ENCODE measurements at places on chromosomes 5 and 9.

- DNase-seq: no peak
Observed at GRCh38 chr9:115591584-115591984, 473.6 kb upstream of the TNC start.

GRCh38 chr9:122988920-122989621 lies 44.4 kb upstream of the GPR21 start:
- no peak for DNase-seq

- DNase-seq: no peak
Observed at GRCh38 chr5:35457912-35458823, 159.5 kb upstream of the SPEF2 start.

- no peak for DNase-seq
Observed at GRCh38 chr5:58466939-58467338, 7.1 kb upstream of the PLK2 start.

GRCh38 chr5:56480078-56480704 lies 247.1 kb upstream of the ANKRD55 start:
- DNase-seq: no peak

- no peak for DNase-seq
Observed at GRCh38 chr5:174563899-174564298, 160.5 kb upstream of the MSX2 start.

DNA sequence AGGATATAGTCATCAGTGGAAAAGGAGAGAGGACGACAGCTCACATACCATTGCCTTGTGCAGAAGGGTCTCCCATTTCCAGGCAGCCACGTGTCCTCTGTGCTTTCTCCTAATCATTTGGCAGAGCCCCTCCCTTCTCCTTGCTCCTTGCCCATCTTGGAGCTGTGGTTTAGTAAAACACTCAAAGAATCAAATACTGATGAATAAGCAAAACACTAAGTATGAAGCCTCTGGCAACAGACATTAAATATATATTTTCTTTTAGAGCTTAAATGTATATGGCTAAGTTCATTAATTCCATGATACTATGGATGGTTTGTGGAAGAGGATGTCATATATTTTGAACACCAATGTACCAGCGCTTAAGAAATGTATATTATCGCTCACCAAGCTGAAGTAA lies 278.5 kb downstream of the SAXO1 start:
- no peak for DNase-seq

DNA sequence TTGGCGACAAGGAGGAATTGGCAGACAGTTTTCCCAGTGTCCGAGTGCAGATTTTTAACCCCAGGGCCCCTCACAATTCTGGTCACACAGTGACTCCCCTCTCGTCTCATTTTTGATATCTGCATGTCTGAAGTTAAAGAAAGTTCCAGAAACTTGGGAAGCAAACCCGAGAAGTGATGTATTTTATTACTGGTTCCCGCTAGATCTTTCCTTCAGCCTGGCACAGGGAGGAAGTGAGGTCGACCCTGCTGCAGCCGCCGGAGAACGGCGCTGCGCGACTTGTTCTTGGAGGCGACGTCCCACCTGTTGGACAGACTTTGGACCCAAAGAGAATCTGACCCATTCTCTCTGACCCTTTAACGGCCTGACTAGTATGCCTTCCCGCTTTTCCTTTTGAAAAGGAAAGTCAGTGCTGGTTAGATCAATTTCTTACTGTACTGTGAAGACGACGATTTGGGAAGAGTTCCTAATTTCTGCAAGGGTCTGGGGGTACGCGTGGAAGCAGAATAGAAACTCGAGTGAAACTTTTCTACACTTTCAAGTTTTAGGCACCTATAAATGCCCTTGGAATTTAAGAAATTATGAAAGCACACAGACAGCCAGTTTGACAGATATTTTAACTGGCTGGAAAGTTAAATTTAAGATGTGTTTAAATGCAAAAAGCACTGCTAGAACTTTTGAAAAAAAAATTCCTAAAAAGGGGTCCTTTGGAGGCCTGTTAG lies 744 bp downstream of the OTULIN start:
- DNase-seq: no peak

GRCh38 chr5:137734962-137735554 lies 831 bp downstream of the KLHL3 start:
- DNase-seq: peak; percentile 12

- no peak for DNase-seq
Observed at GRCh38 chr5:18732556-18733479, 1098.6 kb downstream of the TAF11L14 start.

- no peak for DNase-seq
Observed at GRCh38 chr5:5044247-5044840, 95.8 kb upstream of the ADAMTS16 start.

- DNase-seq: peak; percentile 79
Observed at GRCh38 chr5:35856765-35857351, at the start of gene IL7R. TSS of gene IL7R (plus strand) at chr5:35856891. CDS start at chr5:35856978, 87 bp downstream.

DNA sequence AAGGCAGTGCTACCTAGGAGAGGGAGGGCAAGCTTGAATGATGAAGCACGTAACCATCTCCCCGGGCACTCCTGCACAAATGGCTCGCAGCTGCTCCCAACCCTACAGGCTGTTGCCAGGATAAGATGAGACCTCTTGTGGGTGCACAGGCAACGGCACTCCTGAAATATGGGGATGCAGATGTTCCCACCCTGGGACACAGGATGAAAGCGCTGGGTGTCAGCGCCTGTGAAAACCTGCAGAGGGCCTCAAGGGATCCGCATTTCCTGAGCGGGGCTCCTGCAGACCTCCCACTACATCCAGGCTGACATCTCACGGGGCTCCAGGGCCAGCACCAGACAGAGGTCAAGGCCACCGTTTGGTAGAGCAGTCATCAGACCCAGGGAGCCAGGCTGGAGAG lies 60.7 kb downstream of the SMIM23 start:
- DNase-seq: no peak

DNA sequence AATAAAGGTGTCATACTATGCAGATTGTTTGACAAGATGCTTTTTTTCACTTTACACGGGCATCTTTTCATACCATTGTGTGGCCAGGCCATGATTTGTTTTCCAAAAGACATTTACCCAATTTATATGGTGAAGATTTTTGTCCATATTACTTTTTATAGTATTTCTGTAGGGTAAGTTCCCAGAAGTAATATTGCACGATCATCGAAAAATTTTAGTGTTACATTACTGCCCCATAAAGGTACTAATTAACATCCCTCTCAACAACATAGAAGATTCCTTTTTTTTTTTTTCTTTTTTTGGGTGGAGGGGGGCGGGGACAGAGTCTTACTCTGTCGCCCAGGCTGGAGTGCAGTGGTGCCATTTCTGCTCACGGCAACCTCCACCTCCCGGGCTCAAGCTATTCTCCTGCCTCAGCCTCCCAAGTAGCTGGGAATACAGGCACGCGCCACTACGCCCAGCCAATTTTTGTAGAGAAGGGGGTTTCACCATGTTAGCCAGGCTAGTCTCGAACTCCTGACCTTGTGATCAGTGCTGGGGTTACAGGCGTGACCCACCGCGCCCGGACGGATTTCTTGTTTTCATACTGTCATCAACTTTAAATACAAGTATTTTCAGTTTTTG lies 1.2 kb upstream of the ROPN1L start:
- no peak for DNase-seq

- DNase-seq: no peak
Observed at GRCh38 chr9:107613321-107613720, 123.8 kb upstream of the KLF4 start.

GRCh38 chr5:77143998-77144836 lies 57.1 kb upstream of the ZBED3 start:
- no peak for DNase-seq

- DNase-seq: no peak
Observed at GRCh38 chr9:35563791-35564197, 41.3 kb upstream of the TESK1 start.

GRCh38 chr5:132310141-132310834 lies 16.1 kb downstream of the SLC22A4 start:
- DNase-seq: no peak

- DNase-seq: no peak
Observed at GRCh38 chr5:163712011-163712410, 206.6 kb downstream of the MAT2B start.

DNA sequence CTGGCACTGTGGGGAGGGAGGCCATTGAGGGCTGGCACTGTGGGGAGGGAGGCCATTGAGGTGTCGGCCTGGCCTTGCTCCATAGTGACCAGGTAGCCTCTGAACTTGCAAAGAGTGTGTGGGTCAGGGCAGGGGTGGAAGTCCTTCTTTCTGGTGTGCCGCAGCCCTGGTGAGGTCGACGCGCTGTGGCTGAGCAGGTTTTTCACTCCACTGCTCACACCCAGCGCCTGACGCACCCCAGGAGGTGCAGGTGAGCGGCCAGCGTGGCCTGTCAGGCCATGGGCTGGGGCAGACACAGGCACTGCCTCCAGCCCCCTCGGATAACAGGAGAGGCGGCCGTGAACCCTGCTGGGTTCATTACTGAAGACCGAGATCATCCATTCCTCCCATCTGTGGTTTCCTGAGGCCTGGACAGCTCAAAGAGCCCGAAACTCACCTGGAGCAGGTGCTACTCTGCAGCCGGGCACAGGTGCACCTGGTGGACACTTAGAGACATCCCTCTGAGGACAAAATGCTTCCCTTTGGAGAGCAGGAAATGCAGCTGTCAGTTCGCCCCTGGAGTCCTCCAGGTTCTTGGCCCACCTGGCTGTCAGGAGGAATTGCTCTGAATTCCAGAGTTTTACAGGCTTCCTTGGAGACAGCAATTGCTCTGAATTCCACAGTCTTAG lies 32.4 kb downstream of the LHX3 start:
- no peak for DNase-seq

DNA sequence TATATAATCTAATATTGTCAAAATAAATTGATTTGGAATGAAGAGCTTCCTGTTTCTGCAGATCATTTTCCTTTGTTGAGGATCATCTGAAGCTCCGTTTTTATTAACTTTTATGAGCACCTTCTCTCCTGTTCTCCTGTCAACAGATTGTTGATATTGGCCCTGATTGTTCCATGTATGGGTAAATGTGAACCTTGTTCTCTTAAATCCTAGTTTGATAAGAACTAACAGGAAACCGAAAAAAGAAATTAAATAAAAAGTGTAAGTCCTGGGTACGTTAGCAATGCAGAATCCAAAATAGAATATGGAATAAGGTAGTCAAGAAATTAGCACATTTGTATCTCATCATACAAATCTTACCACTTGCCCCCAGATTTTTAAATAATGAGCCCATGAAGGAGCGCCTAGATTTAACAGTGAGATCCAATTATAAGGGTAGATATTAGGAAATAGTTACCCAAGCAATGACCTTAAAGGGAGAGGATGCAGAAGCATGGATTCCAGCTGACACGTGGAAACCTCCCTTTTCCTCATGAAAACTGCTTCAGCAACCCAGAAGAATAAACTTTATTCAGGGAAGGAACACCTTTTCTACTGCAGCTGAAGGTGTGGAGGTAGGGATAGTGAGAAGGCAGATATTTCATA lies 80.8 kb upstream of the PIK3R1 start:
- DNase-seq: no peak

DNA sequence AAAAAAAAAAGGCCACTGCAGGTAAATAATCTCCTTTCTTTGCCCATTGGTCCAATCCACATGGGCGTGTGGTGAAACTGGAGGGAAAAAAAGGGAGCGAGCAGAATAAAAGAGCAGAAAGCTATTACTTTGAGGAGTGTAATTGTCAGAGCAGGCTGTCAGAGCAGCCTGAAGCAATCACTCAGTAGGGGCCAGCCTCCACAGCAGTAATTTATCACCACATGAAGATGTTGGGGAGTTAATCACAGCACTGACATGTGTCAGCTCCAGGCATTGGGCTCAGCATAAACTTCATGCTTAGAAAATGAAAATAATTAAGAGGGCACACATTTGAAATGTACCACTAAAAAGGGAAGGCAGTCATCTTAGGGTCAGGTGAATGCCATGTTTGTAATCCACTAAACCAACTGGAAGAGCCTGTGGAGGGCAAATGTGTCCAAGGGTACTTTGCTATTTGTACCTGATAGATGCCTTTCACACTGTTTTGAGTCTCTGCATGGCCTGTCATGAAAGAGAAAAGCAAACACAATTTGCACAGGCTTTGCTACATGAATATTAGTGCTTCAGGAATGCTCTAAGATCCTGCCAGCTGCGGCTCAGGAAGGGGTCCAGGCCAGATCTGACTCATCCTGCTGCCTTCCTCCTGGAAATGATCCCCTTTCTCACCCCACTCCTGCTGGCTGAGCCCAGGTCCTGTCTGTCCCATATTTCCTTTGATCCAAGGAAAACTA lies 2.9 kb upstream of the PTGER4 start:
- no peak for DNase-seq
